ENCODE measurements at places on chromosomes 2 and 18. TPM values are rescaled to one million over a fixed set of nuclear protein-coding genes. Genes with fewer than 3 reads are reported as not detected.

DNA sequence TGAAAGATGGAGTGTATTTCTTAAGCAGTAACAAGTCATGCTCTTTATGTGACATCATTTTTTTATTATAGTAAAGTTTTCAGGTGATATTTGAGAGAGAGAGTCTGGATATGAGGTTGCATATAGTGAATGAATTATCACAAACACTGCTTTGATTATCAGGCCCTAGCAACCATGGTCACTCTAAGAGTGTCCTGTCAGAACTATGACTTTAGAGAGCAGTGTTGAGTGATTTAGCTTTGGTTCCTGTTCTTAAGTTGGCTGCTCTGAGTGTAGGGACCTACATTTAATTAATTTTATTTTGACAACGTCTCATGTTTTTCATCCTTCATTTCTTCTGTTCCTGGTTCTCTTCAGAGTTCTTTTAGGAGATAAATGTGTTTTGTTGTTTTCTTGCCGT lies 275.5 kb downstream of the KCNJ3 start:
- H3K4me1 ChIP-seq: no peaks in the 10 kb centered on the region
- H3K27me3 ChIP-seq: no peaks in the 10 kb centered on the region
- no peak overlapping the region for H3K4me3 ChIP-seq

DNA sequence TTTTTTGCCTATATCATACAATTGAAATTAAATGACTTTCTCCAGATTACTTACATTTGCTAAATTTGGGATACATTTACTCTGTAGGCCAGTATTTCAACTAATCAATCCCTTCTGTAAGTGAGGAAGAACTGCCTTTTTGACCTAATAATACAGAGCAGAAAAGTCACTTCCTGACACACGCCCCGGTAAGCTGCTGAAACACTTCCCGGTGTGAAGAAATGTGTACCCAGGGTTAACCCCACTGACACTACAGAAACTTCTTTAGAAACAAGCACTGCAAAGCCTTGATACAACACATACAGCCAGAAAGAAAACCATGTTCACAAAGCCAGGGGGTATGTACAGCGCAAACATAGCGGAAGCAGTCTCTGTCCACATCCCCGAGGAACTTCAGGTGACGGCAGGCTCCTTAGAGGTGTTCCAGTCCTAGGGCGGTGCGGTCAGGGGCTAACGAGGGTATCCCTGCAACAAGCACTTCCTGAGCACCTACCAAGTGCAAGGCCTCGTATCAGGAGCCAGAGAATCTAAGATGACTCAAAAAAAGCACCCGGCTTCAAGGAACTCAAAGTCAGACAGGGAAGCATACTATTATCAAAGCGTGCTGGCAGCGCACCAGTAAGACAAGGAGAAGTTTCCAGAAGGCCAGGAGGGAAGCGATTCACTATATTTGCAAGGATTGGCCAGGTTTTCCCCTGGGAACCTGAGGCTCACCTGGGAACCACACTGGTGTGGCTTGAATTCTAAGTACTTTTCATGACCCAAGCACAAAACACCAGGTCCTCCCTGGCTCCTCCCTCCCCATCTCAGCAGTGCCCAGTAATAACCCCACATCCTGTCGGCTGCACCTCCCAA lies 46.6 kb downstream of the ZNF516 start:
- H3K36me3 ChIP-seq: no peaks in the 10 kb centered on the region
- no peaks in the 10 kb centered on the region for H3K27me3 ChIP-seq
- peaks cover 50% of the 10 kb centered on the region for H3K4me1 ChIP-seq
- no peak overlapping the region for H3K4me3 ChIP-seq

- peak overlapping the region; percentile 98 for H3K27ac ChIP-seq
- no peaks in the 10 kb centered on the region for H3K27me3 ChIP-seq
- no peaks in the 10 kb centered on the region for H3K36me3 ChIP-seq
- peaks cover 23% of the 10 kb centered on the region for H3K4me1 ChIP-seq
Measured at GRCh38 chr2:174025271-174026121, 60.3 kb upstream of the SP3 start.

GRCh38 chr2:120883607-120884440 lies 148.2 kb downstream of the GLI2 start:
- no peaks in the 10 kb centered on the region for H3K36me3 ChIP-seq
- H3K4me1 ChIP-seq: peaks cover 72% of the 10 kb centered on the region
- H3K4me3 ChIP-seq: no peak overlapping the region
- DNase-seq: no peak
- H3K27me3 ChIP-seq: no peaks in the 10 kb centered on the region

GRCh38 chr2:73963385-73964120 lies 21.2 kb upstream of the TET3 start:
- DNase-seq: no peak
- no peak overlapping the region for H3K27ac ChIP-seq
- no peak overlapping the region for H3K4me3 ChIP-seq
- H3K4me1 ChIP-seq: no peaks in the 10 kb centered on the region
- H3K27me3 ChIP-seq: no peaks in the 10 kb centered on the region

DNA sequence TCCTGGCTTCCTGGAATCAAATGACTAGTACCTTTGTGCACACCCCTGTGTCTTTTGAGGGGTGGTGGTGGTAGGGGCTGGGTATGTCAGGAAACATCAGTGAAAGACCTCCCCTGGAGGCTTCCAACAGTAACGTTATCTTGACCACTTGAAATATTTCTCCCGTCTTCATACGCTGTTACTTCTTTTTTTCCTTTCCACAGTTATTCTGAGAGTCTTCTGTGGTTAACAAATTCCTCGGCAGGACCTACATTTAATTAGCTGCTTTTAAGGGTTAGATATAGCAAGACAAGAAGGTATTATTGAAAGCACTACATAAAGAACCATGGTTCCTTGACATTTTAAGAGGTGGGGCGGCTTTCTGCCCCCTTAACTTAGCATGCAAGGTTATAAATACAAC lies 34.6 kb downstream of the UGP2 start:
- H3K36me3 ChIP-seq: no peaks in the 10 kb centered on the region
- H3K27ac ChIP-seq: peak overlapping the region; percentile 44
- peaks cover 55% of the 10 kb centered on the region for H3K4me1 ChIP-seq
- DNase-seq: no peak
- no peak overlapping the region for H3K4me3 ChIP-seq

GRCh38 chr2:55027226-55027625 lies 23.0 kb downstream of the RTN4 start:
- no peak overlapping the region for H3K27ac ChIP-seq
- no peaks in the 10 kb centered on the region for H3K36me3 ChIP-seq
- no peak for DNase-seq
- H3K4me1 ChIP-seq: peaks cover 17% of the 10 kb centered on the region
- no peaks in the 10 kb centered on the region for H3K27me3 ChIP-seq

DNA sequence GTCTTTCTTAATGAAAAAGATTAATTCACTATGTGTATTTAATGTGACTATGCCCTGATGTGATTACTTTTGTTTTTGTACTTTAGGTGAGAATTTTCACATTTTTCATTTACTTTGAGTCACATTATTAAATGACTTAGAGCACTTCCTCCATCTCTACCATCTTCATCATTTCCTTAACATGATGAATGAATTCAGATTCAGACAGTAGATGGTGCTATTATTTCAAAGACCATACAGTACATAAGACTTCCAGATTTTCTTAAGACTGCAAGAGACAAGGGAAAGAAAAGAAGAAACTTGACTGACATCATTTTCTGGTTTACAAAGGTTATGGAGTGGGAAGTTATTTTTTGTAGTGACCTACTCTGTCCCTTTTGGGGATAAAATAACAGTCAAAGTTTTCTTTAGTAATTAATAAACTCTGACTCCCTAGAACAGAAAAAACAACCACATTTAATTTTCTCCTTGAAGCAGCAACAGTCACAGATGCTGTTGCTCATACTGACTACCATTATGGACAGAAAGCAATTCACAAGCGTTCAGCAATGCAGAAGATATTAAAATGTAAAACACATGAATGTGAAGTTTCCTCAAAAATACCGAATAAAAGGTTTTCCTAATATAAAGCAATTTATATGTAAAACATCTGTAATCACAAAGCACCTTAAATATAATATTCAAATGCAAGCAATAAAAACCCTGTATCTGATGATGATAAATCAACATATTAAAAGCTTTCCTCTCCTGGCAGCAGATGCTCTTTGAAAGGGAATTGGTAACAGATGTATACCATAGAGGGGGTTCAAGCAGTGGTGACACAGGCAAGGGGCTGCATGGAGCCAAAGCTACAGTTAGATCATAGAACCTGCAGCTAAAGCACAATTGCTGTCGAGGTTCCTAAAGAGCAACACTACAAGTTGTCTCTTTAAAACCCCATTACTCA lies 1010.9 kb upstream of the NXPH2 start:
- H3K27me3 ChIP-seq: no peaks in the 10 kb centered on the region
- H3K4me3 ChIP-seq: no peak overlapping the region
- H3K27ac ChIP-seq: no peak overlapping the region
- no peak for DNase-seq
- no peaks in the 10 kb centered on the region for H3K36me3 ChIP-seq
- H3K4me1 ChIP-seq: no peaks in the 10 kb centered on the region

- peaks cover 27% of the 10 kb centered on the region for H3K4me1 ChIP-seq
- H3K27ac ChIP-seq: no peak overlapping the region
- DNase-seq: no peak
- no peak overlapping the region for H3K4me3 ChIP-seq
Measured at GRCh38 chr2:40283111-40283909, 168.6 kb downstream of the SLC8A1 start.

GRCh38 chr2:235734168-235734567 lies 240.3 kb downstream of the AGAP1 start:
- DNase-seq: no peak
- H3K27me3 ChIP-seq: no peaks in the 10 kb centered on the region
- H3K4me1 ChIP-seq: no peaks in the 10 kb centered on the region
- no peaks in the 10 kb centered on the region for H3K36me3 ChIP-seq

- peak; percentile 27 for DNase-seq
- no peaks in the 10 kb centered on the region for H3K4me1 ChIP-seq
Measured at GRCh38 chr2:118774458-118775133, 72.9 kb downstream of the EN1 start.

DNA sequence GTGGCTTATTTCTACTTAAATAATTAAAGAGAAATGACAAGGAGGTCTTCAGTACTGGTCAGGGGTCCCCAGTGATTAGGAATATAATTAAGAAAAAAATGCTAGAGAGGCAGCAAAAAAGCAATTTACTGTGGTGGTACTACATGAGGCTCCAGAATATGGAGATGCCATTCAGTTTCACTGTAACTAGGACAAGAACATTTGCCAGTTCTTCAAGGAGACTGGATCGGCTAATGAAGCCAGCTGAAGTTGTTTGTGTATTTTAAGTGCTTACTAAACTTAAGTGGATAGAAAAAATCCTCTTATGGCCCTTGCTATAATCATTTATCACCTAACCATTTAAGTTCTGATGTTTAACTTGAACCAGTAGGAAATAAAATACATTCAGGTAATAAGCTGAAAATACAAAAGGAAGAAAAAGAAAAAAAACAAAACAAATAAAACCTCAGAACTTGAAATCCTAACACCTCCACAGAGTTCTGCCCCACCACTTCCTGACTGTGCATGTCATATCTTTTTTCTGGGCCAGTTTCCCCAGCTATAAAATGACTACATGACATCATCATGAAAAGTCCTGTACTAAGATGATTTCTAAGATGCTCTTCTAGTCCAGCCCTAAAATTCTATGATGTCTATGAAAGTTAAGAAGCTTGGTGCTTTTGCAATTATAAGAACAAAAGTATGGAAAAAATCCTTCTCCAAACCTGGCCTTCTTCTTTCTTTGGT lies 98.0 kb downstream of the TRABD2A start:
- no peaks in the 10 kb centered on the region for H3K27me3 ChIP-seq
- no peak for DNase-seq
- no peaks in the 10 kb centered on the region for H3K4me1 ChIP-seq
- no peaks in the 10 kb centered on the region for H3K36me3 ChIP-seq
- no peak overlapping the region for H3K27ac ChIP-seq

DNA sequence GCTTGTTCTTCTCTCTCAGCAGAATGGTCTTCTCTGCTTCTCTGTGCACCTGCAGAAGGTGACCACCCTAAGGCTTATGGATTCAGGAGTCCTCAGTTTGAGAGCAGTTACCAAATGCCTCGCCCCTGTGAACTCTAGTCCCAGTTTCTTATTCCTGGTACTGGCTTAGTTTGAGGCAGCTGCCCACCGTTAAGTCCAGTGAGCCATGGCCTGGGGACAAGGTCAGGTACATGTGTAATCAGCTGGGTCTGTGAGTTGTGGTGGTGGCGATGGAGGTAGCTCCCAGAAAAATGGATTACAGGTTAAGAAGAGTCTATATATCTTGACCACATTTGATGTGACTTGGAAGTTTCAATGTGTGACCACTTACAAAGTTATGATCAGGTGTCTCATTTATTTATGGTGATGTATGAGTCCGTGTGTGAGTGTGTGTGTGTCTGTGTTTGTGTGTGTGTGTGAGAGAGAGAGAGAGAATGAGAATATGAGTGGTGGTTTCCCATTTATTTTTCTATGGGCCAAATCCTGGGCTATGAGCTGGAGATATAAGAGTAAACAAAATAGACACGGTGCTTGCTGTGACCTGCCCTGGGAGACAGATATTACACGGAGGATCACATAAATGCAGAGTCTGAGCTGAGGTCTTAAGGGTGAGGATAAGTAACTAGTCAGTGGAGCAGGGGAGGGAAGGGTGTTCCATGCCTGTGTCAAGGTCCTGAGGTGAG lies 13.0 kb upstream of the IL1RN start:
- no peak overlapping the region for H3K4me3 ChIP-seq
- H3K36me3 ChIP-seq: no peaks in the 10 kb centered on the region
- no peaks in the 10 kb centered on the region for H3K27me3 ChIP-seq

- H3K4me1 ChIP-seq: no peaks in the 10 kb centered on the region
- no peak overlapping the region for H3K4me3 ChIP-seq
- no peak overlapping the region for H3K27ac ChIP-seq
- peaks cover 50% of the 10 kb centered on the region for H3K27me3 ChIP-seq
- H3K36me3 ChIP-seq: no peaks in the 10 kb centered on the region
Measured at GRCh38 chr2:239004274-239005015, 156.6 kb downstream of the TWIST2 start.

- H3K27ac ChIP-seq: no peak overlapping the region
- H3K4me3 ChIP-seq: no peak overlapping the region
- DNase-seq: no peak
- H3K36me3 ChIP-seq: no peaks in the 10 kb centered on the region
Measured at GRCh38 chr2:162433491-162433890, 89.6 kb downstream of the GCA start.

- no peak for DNase-seq
- H3K27ac ChIP-seq: no peak overlapping the region
- no peak overlapping the region for H3K4me3 ChIP-seq
- no peaks in the 10 kb centered on the region for H3K4me1 ChIP-seq
Measured at GRCh38 chr2:120389036-120389391, 43.1 kb downstream of the INHBB start.

SCYGR4 gene
- not detected for total RNA-seq

TMEM247 gene
- not detected for total RNA-seq

RGPD5 gene
- 41.5 TPM for total RNA-seq

GALNT14 gene
- total RNA-seq: not detected

SNED1 gene
- total RNA-seq: 55.4 TPM

IL1R2 gene
- total RNA-seq: 6.6 TPM

NTSR2 gene
- 0.85 TPM for total RNA-seq

SLC4A5 gene
- total RNA-seq: 0.69 TPM
